NCI-H187 (cell line): ENCODE measurements at places on chromosomes 12 and 14.
A peak's percentile ranks its signal among the peaks of the same experiment; 100 is the strongest.

GRCh38 chr12:62930546-62931425 lies 4.2 kb downstream of the PPM1H start:
- DNase-seq: no peak

DNA sequence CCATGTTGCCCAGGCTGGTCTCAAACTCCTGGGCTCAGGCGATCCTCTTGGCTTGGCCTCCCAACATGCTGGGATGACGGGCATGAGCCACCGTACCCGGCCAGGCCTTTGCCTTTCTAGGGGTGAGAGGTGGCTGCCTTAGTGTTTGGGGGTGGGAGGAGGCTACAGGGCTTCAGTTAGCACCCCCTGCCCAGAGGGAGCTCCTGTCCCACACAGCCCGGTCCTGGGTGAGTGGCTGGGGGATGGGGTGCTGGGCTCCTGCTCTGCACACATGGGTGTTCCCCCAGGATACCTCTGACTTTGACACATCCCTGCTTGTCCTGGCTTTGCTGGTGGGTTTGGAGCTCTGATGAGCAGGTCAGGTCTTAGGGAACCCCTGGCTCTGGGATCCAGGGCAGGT lies 9.9 kb downstream of the ULK1 start:
- no peak for DNase-seq

DNA sequence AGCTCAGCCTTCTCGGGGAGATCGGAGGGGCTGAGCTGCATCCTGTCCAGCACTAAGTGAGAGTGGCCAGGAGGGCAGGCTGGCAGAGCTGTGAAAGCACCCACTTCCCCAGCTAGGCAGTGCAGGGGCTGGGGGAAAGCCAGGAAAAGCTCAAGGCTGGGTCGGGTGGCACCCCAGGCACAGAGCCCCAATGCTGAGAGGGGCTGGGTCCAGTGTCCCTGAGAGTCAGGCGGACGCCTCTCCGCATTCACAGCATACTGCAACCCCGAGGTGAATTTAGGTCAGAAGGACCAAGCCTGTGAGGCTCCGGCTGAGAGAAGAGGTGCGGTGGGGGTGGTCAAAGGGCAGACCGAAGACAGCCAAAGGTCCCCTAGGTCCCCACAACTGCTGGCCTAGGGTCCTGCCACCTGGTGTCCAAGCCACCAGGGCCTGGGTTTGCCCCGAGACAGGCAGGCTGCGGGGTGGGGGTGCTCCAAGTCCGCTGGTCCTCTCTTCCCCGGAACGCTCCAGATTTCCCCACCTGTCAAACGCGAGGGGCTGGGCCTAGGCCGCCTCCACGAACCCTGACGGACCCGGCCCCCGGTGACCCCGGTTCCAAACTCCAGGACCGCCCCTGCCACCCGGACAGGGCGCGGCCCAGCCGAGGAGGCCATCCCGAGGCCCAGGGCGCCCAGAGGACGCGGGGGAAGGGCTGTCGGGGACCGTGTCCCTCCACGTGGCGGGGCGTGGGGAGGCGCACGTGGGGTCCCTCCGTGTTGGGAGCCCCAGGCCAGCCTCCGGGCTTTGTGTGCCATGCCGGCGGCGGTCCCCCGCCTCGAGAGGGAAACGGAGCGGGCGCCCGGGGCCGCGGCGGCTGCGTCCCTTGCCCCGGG lies 527 bp downstream of the CAMKK2 start:
- no peak for DNase-seq

GRCh38 chr12:103569278-103569677 lies 17.8 kb upstream of the STAB2 start:
- DNase-seq: no peak

- DNase-seq: no peak
Measured at GRCh38 chr12:111122458-111122878, 202.1 kb upstream of the MYL2 start.

- no peak for DNase-seq
Measured at GRCh38 chr12:85156569-85156968, 120.4 kb downstream of the LRRIQ1 start.

- no peak for DNase-seq
Measured at GRCh38 chr12:26239852-26240815, 44.8 kb downstream of the SSPN start.

- DNase-seq: no peak
Measured at GRCh38 chr14:75289840-75290388, 11.3 kb downstream of the FOS start.

GRCh38 chr14:50978529-50978871 lies 34.2 kb upstream of the PYGL start:
- DNase-seq: no peak

GRCh38 chr14:76472199-76472723 lies 96.3 kb downstream of the ESRRB start:
- DNase-seq: peak; percentile 78

DNA sequence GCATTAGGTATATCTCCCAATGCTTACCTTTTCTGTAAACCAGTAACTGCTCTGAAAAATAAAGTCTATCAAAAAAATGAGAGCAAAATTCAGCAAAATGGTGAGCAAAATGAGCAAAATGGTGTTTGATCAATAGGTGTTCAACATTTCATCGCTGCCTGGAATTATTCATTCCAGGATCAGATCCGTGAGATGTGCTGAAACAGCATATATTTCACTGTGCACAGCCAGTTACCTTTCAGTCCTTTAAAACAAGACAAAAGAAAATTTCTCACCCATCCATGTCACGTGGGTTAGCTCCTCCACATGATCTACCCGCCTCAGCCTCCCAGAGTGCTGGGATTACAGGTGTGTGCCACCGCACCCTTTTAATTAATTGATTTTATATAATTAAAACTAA lies 8.1 kb upstream of the FGF23 start:
- DNase-seq: no peak
